ENCODE measurements at places on chromosomes 12 and 14. TPM values are rescaled to one million over a fixed set of nuclear protein-coding genes. Genes with fewer than 3 reads are reported as not detected.

The PLD4 gene
- total RNA-seq: not detected

The FAM186B gene
- total RNA-seq: not detected

The NID2 gene
- total RNA-seq: not detected

The LRFN5 gene
- total RNA-seq: not detected

The C12orf56 gene
- not detected for total RNA-seq

The RDH12 gene
- total RNA-seq: not detected

The RHEBL1 gene
- 19.8 TPM for total RNA-seq

The ALDH2 gene
- 3.8 TPM for total RNA-seq

The TAS2R42 gene
- not detected for total RNA-seq

The FGF6 gene
- not detected for total RNA-seq

The SYCP3 gene
- total RNA-seq: 0.36 TPM

The AQP6 gene
- total RNA-seq: not detected

The SLC25A21 gene
- total RNA-seq: not detected

The SLC8A3 gene
- 0.54 TPM for total RNA-seq

The KLHL28 gene
- 11.1 TPM for total RNA-seq

The ITGA7 gene
- total RNA-seq: 4.8 TPM

The TBK1 gene
- total RNA-seq: 15.5 TPM

The SLCO1C1 gene
- total RNA-seq: not detected

The C12orf54 gene
- total RNA-seq: not detected

The KSR2 gene
- total RNA-seq: 0.02 TPM

The KRT85 gene
- not detected for total RNA-seq

The OASL gene
- 11.4 TPM for total RNA-seq

The RAD52 gene
- 16.3 TPM for total RNA-seq

The PTPN21 gene
- total RNA-seq: not detected

The ACVRL1 gene
- not detected for total RNA-seq

The NRL gene
- 2.5 TPM for total RNA-seq

The ZBTB25 gene
- total RNA-seq: 58.8 TPM

The ERBB3 gene
- total RNA-seq: 0.99 TPM

The SERPINA10 gene
- not detected for total RNA-seq

The GCH1 gene
- 38.1 TPM for total RNA-seq

The GSG1 gene
- total RNA-seq: not detected

The EPYC gene
- not detected for total RNA-seq

The GPR84 gene
- total RNA-seq: not detected

The ANKS1B gene
- total RNA-seq: not detected

The CISTR gene
- total RNA-seq: not detected

The GALNT8 gene
- total RNA-seq: 0.38 TPM

The DAO gene
- total RNA-seq: not detected

The GPR137C gene
- total RNA-seq: 0.11 TPM

The NELL2 gene
- total RNA-seq: 106 TPM

The PYGL gene
- 1.7 TPM for total RNA-seq

The FICD gene
- total RNA-seq: 3.4 TPM

The MFAP5 gene
- total RNA-seq: not detected

The GNB3 gene
- 1.1 TPM for total RNA-seq

The PTHLH gene
- total RNA-seq: not detected

The PLA2G1B gene
- not detected for total RNA-seq

The DEGS2 gene
- total RNA-seq: 2.6 TPM

The CLEC14A gene
- not detected for total RNA-seq

The C3AR1 gene
- 1.1 TPM for total RNA-seq

The AVPR1A gene
- total RNA-seq: not detected

The C14orf180 gene
- not detected for total RNA-seq

The GRIP1 gene
- total RNA-seq: 0.61 TPM

All from activated CD8-positive, alpha-beta T cell treated with anti-CD3 and anti-CD28 coated beads for 36 hours (primary cell).